CD4-positive, alpha-beta T cell treated with Interferon alpha-2 for 1 hour (primary cell): ENCODE measurements at places on chromosomes 1 and 21.
A peak's percentile ranks its signal among the peaks of the same experiment; 100 is the strongest.

DNA sequence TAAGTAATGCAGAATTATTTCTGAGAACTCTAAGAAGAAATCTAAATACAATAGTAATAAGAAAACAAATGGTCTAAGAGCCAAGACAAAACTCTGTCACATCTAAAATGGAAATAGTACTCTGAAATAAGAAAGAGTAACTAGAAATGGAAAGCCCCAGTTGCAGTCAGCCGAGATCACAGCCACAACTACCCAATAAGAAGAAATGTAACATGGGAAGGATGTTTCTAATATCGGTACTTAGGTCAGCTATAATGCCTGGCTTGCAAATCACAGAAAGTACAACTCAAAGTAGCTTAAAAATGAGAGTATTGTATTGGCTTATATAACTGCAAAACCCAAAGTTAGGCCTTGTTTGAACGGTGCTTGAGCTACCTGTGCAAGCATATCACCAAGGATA, 58.6 kb upstream of the USP25 start:
- DNase-seq = no peak

GRCh38 chr1:244794071-244794470, 41.4 kb upstream of the COX20 start:
- DNase-seq = no peak

DNA sequence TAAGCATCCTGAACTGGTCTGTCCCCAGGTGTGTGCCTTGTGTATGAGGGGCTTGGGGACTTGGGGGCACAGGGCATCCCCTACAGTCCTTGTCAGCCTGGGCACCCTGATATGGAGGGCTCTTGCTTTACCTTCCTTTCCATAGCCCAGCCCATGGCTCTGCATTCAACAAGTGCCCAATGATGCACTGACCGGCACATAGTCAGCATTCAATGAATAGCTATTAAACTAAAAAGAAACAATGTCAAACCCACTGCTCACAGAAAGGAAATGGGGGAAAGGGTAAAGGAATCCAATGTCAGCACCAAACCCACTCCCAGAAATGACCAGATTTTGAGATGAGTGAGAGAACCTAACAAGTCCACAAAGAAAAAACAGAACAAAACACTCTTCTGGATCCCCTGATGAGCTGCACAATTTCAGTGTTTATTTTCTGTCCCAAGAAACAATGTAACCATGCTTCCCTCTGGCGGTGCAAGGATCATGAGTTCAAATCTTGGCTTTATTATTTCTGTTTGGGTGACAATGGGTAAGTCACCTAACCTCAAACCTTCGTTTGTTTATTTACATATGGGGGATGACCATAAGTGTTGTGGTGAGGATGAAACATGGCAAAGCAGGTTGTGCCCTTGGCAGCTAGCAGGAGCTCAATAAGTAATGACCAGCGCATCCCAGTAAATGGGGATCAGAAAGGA, 22.0 kb downstream of the SYT6 start:
- no peak for DNase-seq

DNA sequence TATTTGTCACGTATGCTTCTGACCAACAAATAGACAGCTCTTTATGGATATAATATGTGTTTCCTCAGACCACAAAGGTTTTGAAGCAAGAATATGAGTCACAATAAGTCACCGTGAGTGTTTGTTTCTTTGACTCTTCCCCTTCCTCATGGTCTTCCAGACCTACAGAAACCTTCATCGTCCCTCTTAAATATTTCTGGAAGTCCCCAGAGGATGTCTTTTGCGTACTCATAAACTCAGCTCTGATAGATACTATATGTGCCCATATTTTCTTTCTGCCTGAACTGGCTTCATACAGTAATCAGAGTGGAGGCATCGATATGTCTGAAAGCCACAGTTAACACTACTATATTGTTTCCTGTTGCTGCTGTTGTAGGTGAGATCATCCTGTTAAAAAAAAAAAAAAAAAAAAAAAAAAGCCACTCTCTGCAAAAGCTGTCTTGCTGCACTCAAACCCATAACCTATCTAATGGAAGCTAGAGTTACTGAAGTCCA, 38.4 kb downstream of the ADAMTS1 start:
- no peak for DNase-seq

GRCh38 chr1:163565166-163565565, 243.4 kb downstream of the NUF2 start:
- DNase-seq = no peak

DNA sequence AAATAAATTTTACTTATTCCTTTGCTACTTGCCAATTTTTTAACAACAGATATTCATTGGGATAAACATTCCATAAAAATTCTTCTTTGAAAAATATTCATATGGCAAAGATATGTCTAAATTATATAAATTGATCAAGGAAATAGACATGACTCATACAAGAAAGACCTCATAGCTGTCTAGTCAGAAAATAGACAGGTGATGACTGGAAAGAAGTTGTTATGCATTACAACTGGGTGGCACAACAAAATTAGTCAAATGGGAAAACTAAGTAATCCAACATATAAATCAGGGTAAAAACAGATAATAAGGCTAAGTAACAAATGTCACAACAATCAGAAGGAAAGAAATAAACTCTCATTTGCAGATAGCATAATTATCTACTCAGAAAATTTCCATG, 92.0 kb downstream of the USH2A start:
- no peak for DNase-seq

DNA sequence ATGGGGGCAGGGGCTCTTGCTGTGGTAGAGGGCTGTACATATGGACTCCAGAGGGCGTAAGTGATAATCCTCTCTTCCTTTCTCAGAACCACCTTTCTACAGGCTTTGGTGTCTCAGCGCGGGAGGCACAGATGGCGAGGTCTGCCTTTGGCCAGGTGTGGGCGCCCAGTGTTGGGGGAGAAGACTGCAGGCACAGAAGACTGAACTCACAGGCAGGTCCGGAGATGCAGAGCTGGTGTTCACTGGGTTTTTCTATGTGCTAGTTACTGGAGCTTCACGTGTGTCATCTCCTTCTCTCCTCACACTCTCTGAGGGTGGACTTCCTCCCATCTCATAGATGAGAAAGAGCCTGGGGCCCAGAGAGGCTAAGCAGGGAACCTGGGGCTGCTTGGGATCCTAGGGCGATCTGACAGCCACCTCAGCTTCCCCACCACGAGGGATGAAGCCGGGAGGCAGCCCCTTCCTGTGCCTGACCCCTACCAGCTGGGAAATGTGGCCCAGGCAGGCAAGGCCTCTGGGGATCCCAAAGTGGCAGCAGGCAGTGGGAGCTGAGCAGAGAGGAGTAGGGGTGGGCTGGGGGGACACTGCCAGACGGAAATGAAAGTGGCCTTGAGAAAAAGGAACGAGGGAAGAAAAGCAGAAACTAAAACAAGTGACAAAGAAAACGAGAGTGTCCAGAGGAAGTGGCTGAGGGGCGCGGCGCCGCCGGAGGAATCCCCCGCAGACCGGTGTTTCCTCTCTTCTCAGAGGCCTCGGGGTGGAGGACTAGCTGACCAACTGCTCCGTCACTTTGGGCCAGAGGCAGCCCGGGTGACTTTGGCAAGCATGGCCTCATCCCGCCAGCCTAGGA, 191.6 kb downstream of the HIVEP3 start:
- DNase-seq = peak; percentile 45

DNA sequence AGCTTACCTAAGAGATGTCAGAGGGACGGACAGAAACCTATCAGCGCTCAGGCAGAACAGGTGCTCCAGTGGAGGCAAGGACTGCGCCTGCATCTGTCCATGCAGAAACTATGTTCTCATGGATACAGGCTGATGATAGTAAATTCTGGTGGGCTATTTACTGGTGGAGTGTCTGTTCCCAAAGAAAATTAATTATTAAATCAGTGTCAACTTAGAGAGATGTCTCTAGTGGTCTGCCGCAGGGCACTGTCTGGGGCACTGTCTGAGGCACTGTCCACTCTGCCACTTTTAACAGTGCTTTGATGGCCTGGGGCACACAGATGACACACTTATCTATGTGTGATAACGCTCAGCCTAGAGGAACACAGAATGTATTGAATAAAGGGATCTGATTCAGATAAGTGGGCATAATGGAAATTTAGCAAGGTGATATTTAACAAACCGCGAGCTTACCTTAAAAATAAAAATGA, 148.1 kb downstream of the RGS7 start:
- no peak for DNase-seq

DNA sequence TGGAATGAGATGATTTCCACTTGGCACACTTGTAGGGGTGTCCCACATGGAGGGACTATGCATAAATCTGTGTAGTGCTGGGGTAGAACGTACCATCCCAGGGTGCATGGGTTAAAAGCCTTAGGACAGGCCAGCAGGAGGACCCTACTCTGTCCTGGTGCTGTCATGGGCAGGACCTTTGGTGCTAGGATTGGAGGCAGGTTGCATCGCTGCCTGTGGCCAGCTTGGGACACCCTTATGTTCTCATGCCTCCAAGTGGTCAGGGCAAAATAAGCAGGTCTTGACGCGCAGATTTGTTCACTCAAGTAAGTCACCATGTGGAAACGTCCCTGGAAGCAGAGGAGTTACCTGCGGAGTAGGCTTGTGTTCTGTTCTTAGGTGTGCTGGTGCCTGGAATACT, 49.5 kb upstream of the RAB3GAP2 start:
- DNase-seq = no peak

DNA sequence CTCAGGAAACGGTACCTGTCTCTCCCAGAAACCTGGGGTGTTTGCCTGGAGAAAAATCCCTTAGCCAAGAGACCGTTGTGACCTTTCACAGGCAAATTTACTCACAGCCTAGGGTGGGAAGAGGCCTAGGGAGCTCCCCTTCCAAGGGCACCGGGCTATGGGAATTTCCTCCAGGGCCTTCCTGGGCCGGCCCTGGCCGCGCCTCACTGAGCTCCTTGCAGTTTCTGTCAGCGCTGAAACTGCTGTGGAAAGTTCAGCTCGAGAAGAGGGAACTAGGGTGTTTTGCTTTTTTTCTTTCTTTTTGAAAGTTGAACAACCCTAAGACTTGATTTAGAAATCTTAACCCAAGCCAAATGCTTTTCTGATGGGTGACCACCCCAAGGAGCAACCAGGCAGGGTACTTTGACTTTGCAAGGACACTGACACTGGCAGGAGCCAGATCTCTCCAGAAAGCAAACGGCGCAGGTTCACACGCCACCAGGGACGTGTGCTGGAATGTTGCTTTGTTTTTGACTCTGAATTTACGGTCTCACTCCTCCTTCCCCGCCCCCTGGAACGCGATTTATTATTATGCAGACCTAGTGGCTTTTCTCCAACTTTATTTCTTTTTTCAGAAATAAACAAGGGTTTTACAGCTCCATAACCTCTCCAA, 229.6 kb upstream of the JUN start:
- no peak for DNase-seq

GRCh38 chr1:211484755-211485479, 7.0 kb downstream of the RD3 start:
- no peak for DNase-seq

DNA sequence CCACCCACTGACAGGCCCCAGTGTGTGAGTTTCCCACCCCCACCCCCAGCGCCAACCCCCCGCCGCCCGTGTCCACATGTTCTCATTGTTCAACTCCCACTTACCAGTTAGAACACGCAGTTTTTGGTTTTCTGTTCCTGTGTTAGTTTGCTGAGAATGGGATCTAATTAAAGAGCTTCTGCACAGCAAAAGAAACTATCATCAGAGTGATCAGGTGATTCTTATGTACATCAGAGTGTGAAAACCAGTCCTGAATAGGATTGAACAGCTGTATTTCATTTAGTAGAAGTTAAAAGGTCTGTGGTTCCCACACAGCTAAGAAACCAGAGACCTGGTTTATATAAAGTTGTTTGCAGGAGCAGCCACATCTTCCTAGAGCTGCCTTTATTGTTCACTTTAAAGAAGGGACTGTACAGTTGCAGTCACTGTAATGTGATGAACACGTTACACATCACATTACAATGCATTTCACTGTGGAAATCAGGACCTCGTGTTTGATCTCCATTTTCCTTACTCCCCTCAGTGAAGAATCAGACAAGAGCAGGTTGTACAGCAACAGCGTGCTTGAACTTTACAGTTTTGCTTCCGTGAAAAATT, 1.2 kb downstream of the GBP6 start:
- no peak for DNase-seq

- no peak for DNase-seq
These were observed 3.7 kb upstream of the ACADM start for GRCh38 chr1:75720820-75721219.

- DNase-seq = no peak
These were observed 172.2 kb upstream of the L1TD1 start for GRCh38 chr1:62022382-62022983.

- DNase-seq = no peak
These were observed 483.8 kb downstream of the PCP4 start for GRCh38 chr21:40351006-40351405.

DNA sequence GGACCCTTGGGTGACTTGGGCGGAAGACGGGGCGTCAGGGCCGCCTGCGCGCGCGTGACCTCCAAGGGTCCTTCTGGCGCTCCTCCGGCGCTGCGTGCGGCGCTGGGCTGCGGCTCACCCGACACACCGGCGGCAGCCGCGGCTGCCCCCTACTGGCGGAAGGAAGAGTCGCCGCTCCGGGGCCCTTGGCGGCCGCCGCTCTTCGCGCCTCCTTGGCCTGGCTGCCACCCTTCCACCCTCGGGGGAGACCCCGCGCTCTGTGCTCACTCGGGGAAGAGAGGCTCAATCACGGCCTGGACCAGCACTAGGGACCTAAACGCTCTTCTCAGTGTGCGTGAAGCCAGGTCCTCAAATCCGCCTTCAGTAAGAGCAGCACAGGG, 89.7 kb downstream of the DMRTA2 start:
- peak; percentile 48 for DNase-seq

- no peak for DNase-seq
These were observed 40.8 kb upstream of the KCTD3 start for GRCh38 chr1:215526147-215526845.

DNA sequence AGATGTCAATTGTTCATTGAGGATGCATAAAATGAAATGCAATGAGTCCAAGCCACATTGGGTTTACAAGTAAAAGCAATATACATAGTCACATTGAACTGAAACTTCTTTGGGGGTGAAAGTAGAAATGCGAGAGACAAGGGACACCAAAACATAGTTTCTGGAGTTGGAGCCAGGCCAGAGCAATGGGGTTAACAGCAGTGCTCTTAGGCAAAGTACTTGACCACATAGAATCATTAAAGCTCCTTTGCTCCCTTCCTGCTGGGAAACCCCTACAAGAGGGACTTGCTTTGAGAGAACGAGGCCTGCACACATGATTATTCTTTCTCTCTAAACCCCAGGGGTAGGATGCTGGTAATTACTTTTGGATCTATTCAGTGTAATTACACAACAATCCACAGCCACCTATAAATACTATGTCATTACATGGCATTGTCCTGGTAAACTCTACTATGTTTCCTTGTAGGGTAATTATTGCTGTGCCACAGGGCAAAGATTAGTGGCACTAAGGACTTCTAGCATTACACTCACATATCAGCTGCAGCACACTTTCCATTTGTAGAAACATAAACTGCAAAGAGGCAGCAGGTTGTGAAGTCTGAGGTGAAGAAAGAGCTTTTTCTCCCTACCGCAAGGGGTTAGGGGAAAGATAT, 421.6 kb upstream of the PBX1 start:
- no peak for DNase-seq

- no peak for DNase-seq
These were observed 27.1 kb upstream of the CD34 start for GRCh38 chr1:207938016-207938415.

DNA sequence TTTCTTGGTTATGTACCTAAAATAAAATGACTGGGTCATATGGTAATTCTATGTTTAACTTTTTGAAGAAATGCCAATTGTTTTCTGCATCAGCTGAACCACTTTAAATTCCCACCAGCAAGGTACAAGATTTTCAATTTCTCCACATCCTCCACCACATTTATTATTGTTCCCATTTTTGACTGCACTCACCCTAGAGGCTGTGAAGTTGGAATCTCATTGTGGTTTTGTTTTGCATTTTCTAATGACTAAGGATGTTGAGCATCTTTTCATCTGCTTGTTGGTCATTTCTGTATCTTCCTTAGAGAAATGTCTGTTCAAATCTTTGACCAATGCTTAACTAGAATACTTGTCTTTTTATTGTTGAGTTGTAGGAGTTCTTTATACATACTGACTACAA, 72.5 kb downstream of the ASTN1 start:
- no peak for DNase-seq
